Trophoblast cell (in vitro differentiated cells and primary cell): ENCODE measurements at places on chromosomes 1 and 21.
A peak's percentile ranks its signal among the peaks of the same experiment; 100 is the strongest.

GRCh38 chr1:202405928-202406327 lies 57.4 kb downstream of the PPP1R12B start:
- DNase-seq: no peak

GRCh38 chr1:198167436-198167934 lies 10.7 kb downstream of the NEK7 start:
- DNase-seq: no peak

DNA sequence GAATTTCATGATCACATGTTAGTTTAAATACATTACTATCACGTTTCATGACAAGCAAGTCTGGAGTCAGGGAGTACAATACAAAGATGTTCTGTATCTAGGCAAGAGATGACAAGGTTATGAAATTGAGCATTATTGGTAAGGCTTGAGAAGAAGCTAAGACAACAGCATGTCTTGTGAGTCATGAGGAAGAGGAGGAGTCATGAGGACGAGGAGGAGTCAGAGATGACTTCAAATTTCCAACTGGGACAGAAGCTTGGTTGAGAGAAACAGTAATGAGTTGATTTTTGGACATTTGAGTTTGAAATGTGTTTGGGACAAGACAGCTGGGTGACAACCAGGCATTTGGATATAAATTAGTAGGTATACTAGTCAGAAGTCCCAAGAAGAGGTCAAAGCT lies 4.3 kb upstream of the UBE2U start:
- no peak for DNase-seq

GRCh38 chr1:12654004-12654567 lies 10.2 kb downstream of the AADACL4 start:
- no peak for DNase-seq

DNA sequence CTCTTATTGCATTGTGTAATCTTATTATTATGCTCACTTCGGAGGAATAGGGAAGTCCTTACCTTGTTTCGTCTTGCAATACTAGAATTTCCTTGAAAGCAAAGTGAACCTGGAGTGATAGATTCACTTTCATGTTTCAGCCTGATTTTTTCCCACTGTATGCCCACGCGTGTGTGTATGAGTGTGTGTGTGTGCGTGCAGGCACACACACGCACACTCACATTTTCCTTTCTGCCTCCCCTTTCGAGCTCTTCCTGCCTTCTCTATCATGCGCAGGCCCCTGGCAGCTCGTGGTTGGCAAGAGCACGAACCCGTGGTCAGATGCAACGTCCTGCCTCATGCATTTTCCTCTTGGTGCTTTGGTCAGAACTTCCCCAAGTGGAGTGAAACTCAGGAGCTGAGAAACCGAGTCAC lies at the start of gene GCSAML:
TSS of gene GCSAML (plus strand) at position 366 of the 414 bp plus-strand sequence. CDS start 58 bp downstream, outside the sequence.
- DNase-seq: no peak

- no peak for DNase-seq
Measured at GRCh38 chr1:82279241-82279640, 478.5 kb downstream of the ADGRL2 start.

DNA sequence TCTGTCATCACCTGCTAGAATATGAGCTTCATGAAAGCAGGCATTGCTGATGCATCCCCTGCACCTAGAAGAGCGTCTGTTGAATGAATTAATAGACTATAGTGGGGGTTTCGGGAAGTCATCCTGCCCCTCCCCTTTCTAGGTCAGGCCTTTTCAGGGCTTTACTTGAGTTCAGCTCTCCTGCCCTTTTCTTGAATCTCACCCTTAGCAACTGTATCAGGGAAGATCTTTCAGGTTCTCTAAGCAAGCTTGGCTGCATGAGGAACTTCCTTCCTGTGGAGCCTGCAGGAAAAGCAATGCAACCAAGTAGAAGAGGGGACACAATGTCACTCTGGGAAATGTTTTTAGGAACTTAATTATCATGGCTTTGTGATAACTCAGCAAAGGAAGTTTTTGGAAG lies 27.2 kb upstream of the KIAA0040 start:
- no peak for DNase-seq

- no peak for DNase-seq
Measured at GRCh38 chr1:10399444-10399941, 629 bp downstream of the PGD start.

DNA sequence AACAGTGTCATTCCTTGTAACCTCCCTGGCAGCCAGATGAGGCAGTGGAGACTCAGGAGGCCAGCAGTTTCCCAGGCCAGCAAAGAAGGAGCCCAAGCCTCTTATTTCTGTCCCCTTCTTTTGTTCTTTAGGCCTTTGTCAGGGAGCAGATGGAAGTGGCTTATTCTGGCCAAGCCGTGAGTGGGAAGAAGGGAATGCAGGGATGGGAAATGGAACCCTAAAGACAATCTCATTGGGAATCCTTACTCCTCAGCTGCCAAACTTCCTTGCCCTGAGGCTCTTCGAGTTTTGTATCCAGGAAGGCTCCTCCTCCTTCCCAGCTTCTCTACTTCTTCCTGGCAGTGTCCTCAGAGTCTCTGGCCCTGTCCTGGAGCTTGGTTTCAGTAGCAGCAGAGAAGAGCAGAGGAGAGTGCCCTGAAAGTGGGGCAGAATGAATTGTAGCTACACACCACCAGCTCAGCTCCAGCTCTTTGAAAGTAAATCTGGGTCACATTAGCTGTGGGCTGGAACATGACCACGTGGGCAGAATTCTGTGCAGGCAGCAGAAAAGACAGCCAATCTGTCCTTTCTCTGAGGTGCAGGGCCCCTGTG lies 63.9 kb downstream of the NDUFS5 start:
- DNase-seq: no peak

- peak; percentile 33 for DNase-seq
Measured at GRCh38 chr21:39079617-39080016, 103.6 kb downstream of the PSMG1 start.

DNA sequence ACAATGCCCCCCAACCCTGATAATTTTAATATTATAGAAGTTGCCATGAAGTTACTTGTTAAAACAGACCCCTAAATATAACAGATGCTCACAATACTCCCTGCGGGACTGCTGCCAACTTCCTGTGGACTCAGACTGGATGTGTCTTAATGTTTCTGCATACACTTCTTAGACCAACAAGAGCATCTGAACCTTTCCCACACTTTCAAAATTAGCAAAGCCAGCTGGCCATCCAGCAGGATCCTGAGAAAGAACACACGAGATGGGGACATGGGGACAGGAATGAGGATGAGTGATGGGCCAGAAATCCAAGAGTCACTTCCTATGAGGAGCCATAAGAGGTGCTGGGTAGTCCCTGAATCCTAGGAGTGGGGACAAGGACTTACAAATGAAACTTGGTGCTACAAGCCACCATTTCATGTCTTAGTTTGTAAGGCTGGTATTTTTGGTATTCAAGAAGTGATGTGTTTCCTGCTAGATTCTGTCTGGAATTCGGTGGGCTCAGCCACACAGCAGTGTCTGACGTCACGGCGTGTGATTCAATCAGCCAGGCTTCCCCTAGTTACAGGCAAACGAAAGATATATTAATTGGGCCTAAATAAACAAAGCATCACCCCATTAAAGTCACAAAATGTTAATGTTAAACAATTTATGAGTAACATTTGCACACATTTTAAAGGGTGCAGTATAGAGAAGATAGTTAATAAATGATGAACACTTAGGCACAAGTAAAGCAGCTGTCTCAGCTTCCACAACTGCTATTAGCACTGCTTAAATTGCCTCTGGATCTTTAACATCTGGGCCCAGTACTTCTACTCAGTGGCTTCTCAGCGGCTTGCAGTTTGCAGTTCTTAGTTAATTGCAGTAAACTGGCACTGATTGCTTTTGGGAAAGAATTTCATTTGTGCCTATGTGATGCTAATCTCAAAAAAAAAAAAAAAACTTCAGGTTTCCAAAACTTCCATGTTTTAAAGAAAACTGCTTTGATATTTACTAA lies 41.2 kb upstream of the RGS8 start:
- DNase-seq: peak; percentile 30

GRCh38 chr1:20574686-20575540 lies 14.0 kb upstream of the CDA start:
- peak; percentile 78 for DNase-seq

DNA sequence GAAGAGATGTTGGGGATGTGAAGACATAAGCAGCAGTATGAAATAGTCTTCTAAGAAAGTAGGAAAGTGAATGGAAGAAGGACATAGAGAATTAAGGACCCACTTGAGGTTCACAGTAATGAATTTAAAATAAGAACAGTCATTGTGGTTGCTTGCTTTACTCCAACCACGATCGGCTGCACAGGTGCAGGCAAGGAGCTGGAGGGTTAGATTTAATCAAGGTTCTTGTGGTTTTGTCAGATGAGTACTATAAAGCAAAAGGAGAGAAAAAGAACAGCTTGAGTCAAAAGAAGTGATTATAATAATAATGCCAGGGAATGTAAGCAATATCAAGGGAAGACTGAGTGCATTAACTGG lies 46.1 kb upstream of the RBM34 start:
- no peak for DNase-seq

DNA sequence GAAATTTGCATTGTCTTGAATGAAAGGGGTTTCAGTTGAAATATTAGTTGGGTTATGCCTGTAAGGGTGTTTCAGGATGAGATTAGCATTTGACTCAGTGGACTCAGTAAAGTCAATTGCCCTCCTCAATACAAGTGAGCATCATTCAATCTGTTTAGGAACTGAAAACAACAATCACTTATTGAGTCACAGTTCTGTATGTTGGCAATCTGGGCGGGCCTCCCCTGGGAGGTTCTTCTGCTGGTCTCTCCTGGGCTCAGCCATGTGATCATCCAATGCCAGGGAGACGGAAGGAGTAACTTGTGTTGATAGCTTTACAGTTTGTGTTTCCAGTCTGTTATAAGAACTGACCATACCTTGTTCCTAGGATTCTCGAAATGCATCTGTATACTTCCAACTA lies 262.9 kb upstream of the RUNX1 start:
- no peak for DNase-seq

DNA sequence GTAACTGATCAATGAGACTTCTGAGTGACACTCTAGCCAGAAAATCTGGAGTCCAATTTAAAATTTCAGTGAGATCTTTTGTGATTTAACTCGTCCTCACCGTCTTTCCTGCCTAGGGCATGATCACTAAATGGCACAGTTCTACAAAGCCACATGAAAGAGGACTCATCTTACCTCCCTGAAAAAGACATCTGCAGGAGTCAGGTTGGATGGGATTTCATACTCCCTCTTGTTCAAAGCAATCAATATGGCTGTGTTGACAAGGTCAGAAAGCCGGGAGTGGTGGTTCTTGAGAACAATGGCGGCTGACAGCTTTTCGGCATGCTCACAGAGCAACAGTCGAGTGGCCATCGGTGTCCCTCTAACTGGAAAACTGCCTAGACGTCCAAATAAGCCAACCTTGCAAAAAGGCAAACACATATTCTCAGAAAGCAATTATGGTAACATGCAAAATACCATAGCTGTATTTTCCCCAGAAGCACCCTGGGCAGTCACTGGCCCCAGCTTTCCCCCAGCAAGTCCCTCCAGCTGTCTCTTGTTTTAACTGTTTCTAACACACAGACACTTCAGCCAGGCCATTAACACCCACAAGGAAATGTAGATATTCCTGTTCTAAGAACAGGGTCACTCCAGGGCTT lies 36.6 kb upstream of the ACTA1 start:
- no peak for DNase-seq

DNA sequence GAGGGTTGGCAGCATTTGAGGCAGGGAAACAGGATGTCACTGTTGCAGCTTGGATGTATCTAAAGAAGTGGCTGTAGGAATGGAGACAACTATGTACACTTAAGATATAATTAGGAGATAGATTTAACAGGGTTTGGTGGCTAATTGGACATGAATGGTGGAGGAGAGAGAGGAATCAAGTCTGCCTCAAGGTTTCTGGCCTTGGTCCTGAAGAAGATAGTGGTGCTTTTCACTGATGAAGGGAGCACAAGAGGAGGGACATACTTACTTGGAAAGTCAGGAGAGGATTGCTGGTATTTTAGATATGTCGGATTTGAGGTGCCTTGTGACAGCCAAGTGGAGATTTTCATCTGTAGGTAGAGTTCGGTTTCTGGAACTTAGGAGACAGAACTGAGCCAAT lies 123.9 kb downstream of the ST6GALNAC3 start:
- no peak for DNase-seq

DNA sequence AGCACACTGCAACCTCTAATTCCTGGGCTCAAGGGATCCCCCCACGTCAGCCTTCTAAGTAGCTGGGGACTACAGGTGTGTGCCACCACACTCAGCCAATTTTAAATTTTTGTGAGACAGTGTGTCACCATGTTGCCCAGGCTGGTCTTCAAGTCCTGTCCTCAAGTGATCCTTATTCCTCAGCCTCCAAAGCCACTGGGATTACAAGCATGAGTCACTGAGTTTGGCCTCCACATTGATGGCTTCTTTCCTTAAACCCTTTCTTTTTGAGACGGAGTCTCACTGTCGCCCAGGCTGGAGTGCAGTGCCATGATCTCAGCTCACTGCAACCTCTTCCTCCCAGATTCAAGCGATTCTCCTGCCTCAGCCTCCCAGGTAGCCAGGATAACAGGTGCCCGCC lies 7.6 kb downstream of the KPNA6 start:
- DNase-seq: peak; percentile 25

GRCh38 chr1:27596261-27596660 lies 7.7 kb downstream of the AHDC1 start:
- no peak for DNase-seq

DNA sequence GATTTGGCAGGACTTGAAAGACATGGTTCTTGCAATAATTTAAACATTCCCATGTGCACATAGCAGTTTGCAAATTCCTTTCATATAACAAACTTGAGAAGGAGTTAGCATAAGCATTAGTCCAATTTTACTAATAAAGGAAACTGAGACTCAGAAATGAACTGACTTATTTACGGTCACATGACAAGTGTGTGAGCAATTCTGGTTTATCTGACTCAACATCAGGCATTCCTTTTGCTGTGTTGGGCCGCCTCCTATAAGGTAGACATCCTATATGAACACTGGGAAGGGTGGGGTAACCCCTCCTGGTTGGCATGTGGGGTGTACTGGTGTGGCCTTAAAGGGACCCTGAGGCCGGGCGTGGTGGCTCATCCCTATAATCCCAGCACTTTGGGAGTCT lies 8.5 kb upstream of the CPT2 start:
- no peak for DNase-seq

- no peak for DNase-seq
Measured at GRCh38 chr1:87113313-87113712, 198.9 kb downstream of the HS2ST1 start.

DNA sequence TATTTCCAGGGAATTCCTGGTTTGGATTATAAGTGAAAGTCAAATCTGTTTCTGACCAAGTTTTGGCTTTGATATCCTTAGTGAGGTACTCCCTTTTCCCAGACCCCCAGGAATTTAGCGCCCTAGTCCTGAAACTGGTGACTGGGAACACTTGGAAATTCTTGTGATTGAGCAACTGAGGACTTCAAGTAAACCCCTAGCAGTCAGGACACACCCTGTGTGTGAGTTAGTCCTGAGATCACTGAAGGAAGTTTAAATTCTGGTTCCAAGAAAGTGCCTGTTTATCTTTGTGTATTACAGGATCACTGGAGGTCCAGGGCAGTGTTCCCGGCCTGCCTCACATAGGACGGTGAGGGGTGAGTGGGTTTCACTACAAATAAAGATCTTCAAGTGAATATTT lies 95.1 kb upstream of the F3 start:
- no peak for DNase-seq
